Aorta (tissue), 5 donors: ENCODE measurements at places on chromosomes 11 and 22. TPM values are rescaled to one million over a fixed set of nuclear protein-coding genes. Genes with fewer than 3 reads are reported as not detected.

- DNase-seq, result no peak
Observed at GRCh38 chr22:35465109-35465701, 65.3 kb downstream of the MCM5 start.

DNA sequence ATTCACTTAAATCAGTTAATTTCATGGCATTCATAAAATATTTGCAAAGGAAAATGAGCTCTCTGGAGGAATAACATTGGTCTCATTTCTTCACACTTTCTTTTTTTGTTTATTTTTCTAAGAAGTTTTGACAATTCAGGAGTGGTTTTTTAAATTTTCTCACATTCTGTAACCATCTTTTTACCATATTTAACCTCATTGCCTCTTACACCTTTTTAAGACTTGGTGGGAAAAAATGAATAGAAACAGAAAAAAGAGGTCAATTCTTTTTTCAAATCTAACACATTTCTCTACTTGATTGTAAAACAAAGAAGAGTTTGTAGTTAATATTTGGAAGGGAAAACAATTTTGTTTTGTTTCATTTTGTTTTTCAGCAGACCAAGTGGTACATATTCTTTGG lies 1034.7 kb upstream of the RAG2 start:
- no peak for DNase-seq

DNA sequence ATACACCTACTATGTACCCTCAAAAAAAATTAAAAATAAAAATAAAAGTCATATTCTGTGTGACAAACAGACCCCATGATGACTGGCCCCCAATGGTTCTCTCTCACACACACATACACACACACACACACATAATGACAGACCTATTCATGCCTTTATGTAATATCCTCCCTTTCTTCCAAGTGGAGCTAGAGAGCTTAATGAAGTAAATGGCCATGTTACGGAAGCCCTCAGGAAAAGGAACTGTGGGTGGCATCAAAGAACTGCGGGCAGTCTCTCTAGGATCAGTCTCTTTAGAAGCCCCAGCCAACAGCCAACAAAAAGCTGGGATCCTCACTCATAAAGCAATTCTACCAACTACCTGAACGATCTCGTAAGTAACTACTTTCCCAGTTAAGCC lies 125.5 kb downstream of the SIK3 start:
- no peak for DNase-seq

GRCh38 chr11:95262994-95263765 lies 32.2 kb upstream of the SESN3 start:
- DNase-seq, result no peak

DNA sequence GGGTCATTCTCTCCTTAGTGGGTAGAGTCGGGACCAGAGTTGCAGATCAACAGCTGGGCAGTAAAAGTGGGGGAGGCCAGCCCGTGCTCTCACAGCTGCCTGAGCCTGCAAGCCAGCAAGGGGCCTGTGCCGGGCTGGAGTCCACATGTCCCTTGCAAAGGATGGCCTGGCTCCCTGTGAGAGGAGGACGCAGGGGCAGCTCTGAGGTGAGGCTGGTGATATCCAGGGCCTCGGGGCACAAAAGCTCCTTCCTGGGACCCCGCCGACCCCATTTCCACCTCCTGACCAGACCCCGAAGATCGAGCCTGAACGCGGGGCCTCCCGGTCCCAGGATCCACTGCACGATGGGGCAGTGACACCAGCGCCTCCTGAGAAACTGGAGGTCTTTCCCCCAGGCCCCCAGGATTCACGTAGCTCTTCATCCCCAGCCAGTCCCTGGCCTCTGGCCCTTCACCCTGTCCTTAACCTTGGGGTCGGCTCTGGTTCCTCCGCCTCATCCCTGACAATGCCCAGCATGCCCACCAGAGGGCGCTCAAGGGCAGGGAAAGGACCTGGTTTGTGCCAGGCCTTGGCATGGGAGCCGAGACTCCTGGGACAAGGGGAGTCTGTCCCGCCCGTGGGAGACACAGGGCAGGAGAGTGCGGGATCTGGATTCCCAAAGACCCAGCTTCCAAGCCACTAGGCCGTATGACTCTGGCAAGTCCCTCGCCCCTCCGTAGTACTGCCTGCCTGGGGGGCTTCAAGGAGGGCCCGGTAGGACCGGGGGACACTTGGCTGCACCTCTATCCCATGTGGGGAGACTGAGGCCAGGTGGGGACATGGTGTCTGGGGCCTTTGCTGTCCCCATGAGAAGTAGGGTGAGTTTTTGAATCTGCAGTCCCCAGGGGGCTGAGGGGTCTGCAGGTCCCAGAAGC lies 17.8 kb upstream of the WNT7B start:
- DNase-seq, result peak; percentile 90

TREH gene
- total RNA-seq, result not detected
